GM12878 (cell line): ENCODE measurements at places on chromosomes 1 and 21. TPM values are rescaled to one million over a fixed set of nuclear protein-coding genes. Genes with fewer than 3 reads are reported as not detected.

ECM1 gene
- total RNA-seq, result 1.0 and 1.3 TPM in 2 replicates

TNFSF4 gene
- 10.4 TPM in 2 replicates for total RNA-seq

DNA sequence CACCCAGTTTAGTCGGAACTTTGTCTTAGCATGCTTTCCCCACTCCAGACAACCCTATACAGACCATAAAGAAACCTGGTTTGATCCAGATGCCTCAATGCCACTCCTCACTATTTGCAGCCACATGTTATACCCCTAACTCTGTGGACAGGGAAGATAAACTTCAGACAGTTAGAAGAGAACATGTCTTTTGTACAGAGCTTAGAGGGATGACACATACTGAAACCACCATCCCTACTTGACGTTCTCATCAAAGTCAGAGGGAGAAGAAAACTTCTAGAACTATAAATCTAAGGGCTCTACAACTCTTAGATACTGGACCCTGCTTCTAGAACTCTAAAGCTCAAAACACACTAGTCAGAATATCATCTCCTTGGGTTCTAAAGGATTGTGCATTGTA lies 3.7 kb downstream of the SYT6 start:
- DNase-seq, result no peak

SH2D1B gene
- total RNA-seq, result not detected in 2 replicates

SLC44A5 gene
- not detected in 2 replicates for total RNA-seq

GRCh38 chr21:34639250-34639649 lies 24.3 kb upstream of the RCAN1 start:
- DNase-seq, result peak; percentile 60

GRCh38 chr1:155858800-155859233 lies 550 bp upstream of the SYT11 start:
- no peak for DNase-seq

PTPN14 gene
- total RNA-seq, result 2.0 and 2.2 TPM in 2 replicates

DNA sequence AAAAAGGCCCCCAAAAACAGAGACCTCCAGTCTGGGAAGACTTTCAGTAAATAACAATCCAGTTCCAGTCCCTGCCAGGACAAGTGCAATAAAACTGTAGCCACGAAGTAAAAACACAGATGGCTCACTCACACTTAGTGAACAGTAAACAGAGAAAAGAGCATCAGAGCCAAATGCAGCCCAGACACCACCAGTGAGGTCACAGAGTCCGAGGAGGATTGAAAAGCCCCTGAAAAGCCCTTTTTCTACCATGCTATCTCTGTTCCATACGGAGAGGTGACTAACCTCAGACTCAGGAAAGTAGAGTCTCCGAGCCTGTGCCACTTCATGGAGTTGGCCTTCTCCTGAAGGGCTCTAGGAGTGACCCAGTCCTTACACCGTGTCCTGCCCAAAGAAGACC lies 84.5 kb downstream of the COLGALT2 start:
- no peak for DNase-seq

NFASC gene
- 0.16 and 0.23 TPM in 2 replicates for total RNA-seq

DNA sequence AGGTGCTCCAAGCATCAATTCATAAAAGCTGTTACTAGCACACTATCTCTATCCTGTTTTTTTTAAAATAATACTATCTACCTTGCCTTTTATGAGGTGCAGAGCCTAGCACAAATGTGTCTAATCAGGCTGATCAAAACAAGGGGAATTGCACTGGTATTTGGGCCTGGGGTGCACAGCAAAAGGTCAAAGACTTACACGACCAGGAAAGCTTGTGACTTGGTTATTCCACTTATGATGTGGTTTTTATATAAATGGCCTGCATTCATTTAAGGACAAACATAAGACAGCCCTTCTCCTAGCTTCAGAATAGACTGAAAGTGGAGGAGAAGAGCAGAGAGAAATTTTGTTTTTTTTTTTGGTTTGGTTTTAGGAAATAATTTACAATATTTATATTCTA lies 98.4 kb upstream of the SGIP1 start:
- no peak for DNase-seq

PCBP3 gene
- total RNA-seq, result 0.27 and 0.46 TPM in 2 replicates

GSTM1 gene
- total RNA-seq, result 32.4 and 33.5 TPM in 2 replicates

MPC2 gene
- 69.0 and 71.7 TPM in 2 replicates for total RNA-seq

DNA sequence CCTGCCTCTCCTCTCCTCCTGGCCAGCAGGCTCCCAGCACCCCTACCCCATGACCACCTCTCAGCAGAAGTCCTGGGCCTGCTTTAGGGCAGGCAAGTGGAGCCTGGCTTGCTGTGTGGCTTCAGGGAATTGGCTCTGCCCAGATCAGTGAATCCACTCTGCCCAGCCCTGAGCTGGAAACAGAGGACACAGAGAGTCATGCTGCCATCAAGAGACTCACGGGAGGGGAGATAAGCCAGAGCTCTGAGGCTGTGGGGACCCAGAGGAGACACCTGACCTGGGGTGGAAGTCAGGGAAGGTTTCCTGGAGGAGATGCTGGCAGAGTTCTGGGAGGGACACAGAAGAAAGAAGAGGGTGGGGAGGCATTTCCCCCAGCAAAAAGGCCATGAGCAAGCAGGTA lies 54.2 kb downstream of the GLIS1 start:
- DNase-seq, result no peak

LCE2C gene
- not detected in 2 replicates for total RNA-seq

DNA sequence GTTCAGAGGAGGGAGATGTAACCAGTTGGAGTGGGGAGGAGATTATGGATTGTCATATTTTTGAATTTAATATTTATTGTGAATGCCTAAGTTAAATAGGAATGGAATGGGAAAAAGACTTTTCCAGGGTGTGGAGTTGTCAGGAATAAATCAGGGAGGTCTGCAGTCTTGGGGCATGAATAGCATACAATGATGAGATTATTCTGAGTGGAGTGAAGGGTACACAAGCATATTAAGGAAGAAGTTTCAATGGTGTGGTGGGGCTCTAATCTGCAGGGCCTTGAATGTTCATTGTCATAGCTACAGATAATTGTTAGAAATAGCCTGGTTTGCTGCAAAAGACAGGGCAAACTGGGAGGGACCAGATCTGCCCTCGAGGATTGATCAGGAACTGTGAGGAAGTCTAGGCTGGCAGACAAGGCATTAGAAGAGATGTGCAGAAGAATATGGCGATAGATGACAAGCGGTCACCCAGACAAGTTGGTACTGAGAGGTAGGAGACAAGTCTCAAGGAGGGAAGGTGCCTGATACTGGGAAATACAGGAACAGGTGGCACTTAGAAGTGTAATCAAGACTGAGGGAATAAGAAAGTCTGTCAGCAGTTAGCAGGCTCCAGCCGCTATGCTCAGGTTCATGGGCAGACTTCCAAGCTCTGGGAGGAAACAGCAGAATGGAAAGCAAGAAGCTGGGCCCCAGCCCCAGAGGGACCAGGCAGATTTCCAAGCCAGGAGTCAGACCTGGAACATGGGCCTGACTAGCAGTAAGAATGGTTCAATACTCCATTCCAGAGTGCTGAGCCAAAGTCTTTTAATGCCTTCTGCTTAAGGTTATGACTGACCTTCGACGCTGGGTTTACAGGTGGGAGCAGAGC lies 20.9 kb upstream of the RGL1 start:
- DNase-seq, result no peak

GRCh38 chr1:161887730-161888287 lies 121.7 kb downstream of the ATF6 start:
- no peak for DNase-seq
